Progenitor cell of endocrine pancreas (in vitro differentiated cells): ENCODE measurements at places on chromosomes 11 and 22. TPM values are rescaled to one million over a fixed set of nuclear protein-coding genes. Genes with fewer than 3 reads are reported as not detected.
A peak's percentile ranks its signal among the peaks of the same experiment; 100 is the strongest.

Gene RBMXL2
- total RNA-seq = 0.14 TPM in 1 of 2 replicates, not detected in the other

Gene CRYBA4
- not detected in 2 replicates for total RNA-seq

Gene CHST1
- 0.31 and 0.36 TPM in 2 replicates for total RNA-seq

Gene L3MBTL2
- 28.8 and 30.3 TPM in 2 replicates for total RNA-seq

Gene APOL1
- total RNA-seq = 0.12 TPM in 1 of 2 replicates, not detected in the other

Gene HTR3B
- total RNA-seq = not detected in 2 replicates

Gene BRSK2
- total RNA-seq = 49.2 and 53.2 TPM in 2 replicates

Gene GRAP2
- 0.58 and 0.60 TPM in 2 replicates for total RNA-seq

Gene KRTAP5-1
- total RNA-seq = not detected in 2 replicates

Gene SVIP
- total RNA-seq = 25.7 and 27.0 TPM in 2 replicates

Gene MN1
- total RNA-seq = 5.5 and 5.9 TPM in 2 replicates

Gene TRAF6
- 15.1 and 16.9 TPM in 2 replicates for total RNA-seq

DNA sequence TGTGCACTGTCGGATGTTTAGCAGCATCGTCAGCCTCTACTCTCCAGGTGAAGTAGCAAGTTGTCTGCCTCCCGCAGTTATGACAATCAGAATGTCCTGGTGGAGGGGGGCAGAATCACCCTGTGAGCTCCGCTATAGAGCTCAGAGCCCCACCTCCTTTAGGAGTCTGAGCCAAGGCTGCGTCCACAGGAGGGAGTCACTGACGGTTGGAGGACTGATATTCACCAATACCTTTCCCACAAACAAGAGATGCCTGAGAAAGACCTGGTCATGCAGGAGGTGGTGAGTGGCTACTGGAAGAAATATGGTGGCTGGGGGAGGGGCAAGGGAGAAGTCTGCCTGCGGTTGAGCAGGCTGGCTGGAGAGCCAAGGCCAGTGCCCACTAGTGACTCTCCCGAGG is 41.7 kb upstream of the ADA2 start:
- no peak for DNase-seq
- no peaks in the 10 kb centered on the region for H3K27me3 ChIP-seq
- H3K27ac ChIP-seq = peak overlapping the region; percentile 8
- H3K4me3 ChIP-seq = no peak overlapping the region
- peaks cover 59% of the 10 kb centered on the region for H3K4me1 ChIP-seq

- H3K4me1 ChIP-seq = peaks cover 11% of the 10 kb centered on the region
- peaks cover 49% of the 10 kb centered on the region for H3K27me3 ChIP-seq
- no peaks in the 10 kb centered on the region for H3K36me3 ChIP-seq
- no peak for DNase-seq
Measured at GRCh38 chr11:126929179-126930061, 71.2 kb downstream of the KIRREL3 start.

DNA sequence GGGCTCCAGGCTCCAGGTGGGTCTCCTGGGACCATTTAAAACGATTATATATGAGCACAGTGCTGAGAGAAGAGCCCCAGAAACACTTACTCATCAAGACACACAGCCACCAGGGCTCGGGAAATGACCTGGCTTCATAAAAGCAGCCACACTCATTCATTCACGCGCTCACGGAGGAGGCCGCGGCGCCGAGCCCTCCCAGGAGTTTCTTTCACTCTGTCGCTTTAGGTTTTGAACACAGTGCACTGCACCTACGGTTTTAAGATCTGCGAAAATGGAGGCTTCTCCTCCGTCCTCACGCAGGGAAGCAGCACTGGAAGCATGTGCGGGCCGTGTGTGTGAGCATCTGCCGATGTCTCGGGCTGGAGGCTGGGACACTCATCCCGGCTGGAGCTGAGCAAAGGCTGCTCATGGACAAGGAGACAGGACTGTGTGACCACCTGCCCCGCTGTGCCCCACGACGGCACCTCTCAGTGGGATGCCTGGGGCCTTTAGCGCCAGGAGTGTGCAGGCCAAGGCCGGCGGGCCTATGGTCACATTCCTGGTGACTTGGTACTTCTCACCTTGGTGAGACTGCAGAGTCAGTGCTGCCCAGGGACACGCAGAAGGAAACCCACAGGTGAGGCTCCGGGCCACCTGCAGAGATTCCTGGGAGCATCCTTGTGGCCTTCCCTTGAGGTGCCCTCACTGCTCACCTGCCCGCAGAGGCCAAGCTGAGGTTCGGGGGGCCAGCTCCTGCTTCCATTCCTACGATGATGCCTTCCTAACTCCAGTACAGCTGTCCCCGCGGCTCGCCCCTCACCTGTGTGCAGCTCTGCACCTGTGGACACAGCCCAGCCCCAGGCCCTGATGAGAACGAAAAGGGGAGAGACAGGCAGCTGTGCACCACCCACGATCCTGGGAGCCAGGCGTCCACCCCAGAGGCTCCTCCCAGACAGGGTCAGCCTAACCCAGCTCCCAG is 872.0 kb downstream of the BRD1 start:
- H3K27ac ChIP-seq = no peak overlapping the region
- H3K36me3 ChIP-seq = no peaks in the 10 kb centered on the region

DNA sequence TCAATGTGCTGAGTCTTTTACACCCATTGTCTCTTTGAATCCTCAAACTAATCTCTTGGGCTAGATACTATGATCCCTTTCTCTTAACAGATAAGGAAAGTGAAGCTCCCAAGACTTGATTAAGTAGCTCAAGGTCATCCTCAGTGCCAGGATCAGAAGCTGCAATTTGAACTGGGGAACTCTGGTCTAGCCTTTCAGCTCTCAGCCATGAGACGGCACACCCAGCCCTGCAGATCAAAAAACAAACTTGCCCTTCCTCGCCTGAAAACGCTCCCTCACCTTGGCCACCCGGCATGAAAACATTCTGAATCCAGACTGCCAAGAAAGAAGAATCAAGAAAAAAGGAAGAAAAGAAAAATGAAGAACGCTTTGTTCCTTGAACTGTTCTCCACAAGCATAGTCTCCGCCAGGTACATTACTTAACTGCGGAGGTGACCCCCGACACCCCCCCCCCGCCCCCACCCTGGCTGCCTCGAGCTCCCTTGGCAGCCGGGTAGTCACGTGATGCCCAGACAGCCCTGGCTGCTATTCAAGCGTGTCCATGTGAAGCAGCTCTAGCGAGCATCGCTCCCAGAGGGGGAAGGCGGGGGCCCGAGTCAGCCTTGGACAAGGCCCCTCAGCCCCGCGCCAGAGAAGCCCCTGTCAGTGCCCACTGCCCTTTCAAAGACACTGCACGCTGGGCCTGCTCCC is 451.2 kb downstream of the MIAT start:
- H3K27me3 ChIP-seq = peaks cover 17% of the 10 kb centered on the region
- H3K36me3 ChIP-seq = no peaks in the 10 kb centered on the region
- H3K4me1 ChIP-seq = peaks cover 27% of the 10 kb centered on the region
- DNase-seq = no peak
- no peak overlapping the region for H3K4me3 ChIP-seq

GRCh38 chr11:2814751-2815150 is 70.8 kb downstream of the CDKN1C start:
- no peak overlapping the region for H3K27ac ChIP-seq
- H3K4me3 ChIP-seq = no peak overlapping the region
- DNase-seq = no peak

GRCh38 chr11:117696540-117696939 is 100.5 kb downstream of the DSCAML1 start:
- DNase-seq = no peak
- H3K4me3 ChIP-seq = no peak overlapping the region
- peaks cover 15% of the 10 kb centered on the region for H3K27me3 ChIP-seq
- peaks cover 1% of the 10 kb centered on the region for H3K4me1 ChIP-seq
- no peak overlapping the region for H3K27ac ChIP-seq

GRCh38 chr11:115361025-115361424 is 143.2 kb downstream of the CADM1 start:
- H3K36me3 ChIP-seq = no peaks in the 10 kb centered on the region
- H3K4me1 ChIP-seq = peaks cover 8% of the 10 kb centered on the region
- H3K27me3 ChIP-seq = no peaks in the 10 kb centered on the region
- no peak for DNase-seq
- no peak overlapping the region for H3K27ac ChIP-seq
- no peak overlapping the region for H3K4me3 ChIP-seq

DNA sequence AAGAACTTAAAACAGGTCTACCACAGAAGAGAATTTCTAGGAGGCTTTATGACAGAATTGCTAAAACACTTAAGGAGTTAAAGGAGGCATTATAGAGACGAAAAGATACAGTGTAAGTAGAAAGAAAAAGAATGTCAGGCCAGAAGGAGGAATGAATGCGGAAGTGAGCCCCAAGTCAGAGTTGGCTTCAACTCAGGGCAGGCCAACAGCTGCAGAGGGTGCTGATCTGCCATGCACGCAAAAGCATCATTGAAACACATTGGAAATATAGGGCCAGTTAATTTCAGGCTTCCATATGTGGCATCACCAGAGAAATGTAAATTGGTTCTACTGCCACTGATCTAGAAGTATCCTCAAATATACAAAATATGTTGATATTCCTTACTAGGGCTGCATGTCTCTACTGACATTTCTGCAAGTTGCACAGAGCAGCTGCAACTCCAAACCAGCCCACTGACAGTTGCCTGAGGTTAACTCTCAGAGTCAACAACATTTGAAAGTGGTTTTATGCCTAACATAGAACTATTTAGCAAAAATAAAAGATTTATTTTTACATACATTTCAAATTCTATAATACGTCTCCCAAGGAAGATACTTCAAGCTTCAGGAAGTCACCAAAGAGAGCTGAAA is 324.1 kb downstream of the C11orf87 start:
- no peak overlapping the region for H3K27ac ChIP-seq
- no peaks in the 10 kb centered on the region for H3K4me1 ChIP-seq
- no peak for DNase-seq
- H3K27me3 ChIP-seq = peaks cover 8% of the 10 kb centered on the region

DNA sequence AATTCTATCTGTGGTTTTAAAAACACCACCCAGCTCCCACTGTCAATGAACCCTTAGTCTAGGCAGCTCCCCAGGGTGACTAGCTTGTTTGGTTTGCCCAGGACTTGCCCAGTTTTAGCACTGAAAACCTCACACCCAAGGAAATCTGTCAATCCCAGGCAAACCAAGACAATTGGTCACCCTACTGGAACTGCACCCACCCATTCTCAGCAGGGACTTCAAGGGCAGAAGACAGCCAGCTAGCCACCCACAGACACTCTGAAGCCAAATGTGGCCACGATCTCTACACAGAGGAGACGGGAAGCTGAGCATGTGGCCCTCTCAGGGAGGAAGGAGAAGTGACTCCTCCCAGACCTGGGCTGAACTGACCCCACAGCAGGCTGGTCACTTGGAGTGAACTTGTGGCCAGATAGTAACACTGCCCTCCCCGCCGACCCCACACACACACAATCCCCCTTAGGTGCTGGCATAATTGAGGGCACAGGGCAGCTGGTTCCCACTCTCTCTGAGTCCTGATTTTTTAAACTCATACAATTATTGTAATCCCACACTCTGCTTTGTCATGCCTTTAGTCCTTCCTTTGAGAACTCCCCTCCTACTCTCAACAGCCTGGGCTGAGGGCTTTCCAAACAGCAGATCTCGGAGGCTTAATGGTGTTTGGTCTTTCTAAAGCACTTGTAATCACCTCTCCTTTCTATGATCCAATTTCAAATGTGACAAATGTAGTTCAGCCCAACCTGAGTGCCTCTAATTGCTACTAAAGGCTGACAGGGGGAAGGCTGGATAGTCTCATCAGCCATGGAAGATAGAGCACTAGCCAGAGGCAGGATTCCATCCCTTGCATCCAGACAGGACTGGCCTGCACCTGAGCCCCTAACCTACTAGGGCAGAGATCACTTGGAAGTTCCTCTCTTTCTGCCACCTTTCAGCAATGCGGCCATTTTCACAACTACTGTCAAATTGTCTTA is 74.7 kb upstream of the DRD2 start:
- H3K27me3 ChIP-seq = peaks cover 10% of the 10 kb centered on the region
- H3K4me3 ChIP-seq = no peak overlapping the region
- no peaks in the 10 kb centered on the region for H3K36me3 ChIP-seq
- no peak overlapping the region for H3K27ac ChIP-seq

- H3K36me3 ChIP-seq = no peaks in the 10 kb centered on the region
- no peak overlapping the region for H3K27ac ChIP-seq
- H3K4me3 ChIP-seq = no peak overlapping the region
- no peaks in the 10 kb centered on the region for H3K27me3 ChIP-seq
- no peak for DNase-seq
Measured at GRCh38 chr22:43008509-43008908, 6.4 kb downstream of the PACSIN2 start.

GRCh38 chr22:27975381-27976013 is 56.4 kb upstream of the PITPNB start:
- no peak for DNase-seq
- H3K4me1 ChIP-seq = peaks cover 5% of the 10 kb centered on the region
- no peak overlapping the region for H3K4me3 ChIP-seq
- H3K27ac ChIP-seq = no peak overlapping the region

GRCh38 chr11:47979378-47980087 is 826 bp upstream of the PTPRJ start:
- H3K27ac ChIP-seq = peak overlapping the region; percentile 65
- peaks cover 10% of the 10 kb centered on the region for H3K4me1 ChIP-seq
- H3K36me3 ChIP-seq = no peaks in the 10 kb centered on the region
- H3K4me3 ChIP-seq = peak overlapping the region; percentile 61
- H3K27me3 ChIP-seq = peaks cover 13% of the 10 kb centered on the region

DNA sequence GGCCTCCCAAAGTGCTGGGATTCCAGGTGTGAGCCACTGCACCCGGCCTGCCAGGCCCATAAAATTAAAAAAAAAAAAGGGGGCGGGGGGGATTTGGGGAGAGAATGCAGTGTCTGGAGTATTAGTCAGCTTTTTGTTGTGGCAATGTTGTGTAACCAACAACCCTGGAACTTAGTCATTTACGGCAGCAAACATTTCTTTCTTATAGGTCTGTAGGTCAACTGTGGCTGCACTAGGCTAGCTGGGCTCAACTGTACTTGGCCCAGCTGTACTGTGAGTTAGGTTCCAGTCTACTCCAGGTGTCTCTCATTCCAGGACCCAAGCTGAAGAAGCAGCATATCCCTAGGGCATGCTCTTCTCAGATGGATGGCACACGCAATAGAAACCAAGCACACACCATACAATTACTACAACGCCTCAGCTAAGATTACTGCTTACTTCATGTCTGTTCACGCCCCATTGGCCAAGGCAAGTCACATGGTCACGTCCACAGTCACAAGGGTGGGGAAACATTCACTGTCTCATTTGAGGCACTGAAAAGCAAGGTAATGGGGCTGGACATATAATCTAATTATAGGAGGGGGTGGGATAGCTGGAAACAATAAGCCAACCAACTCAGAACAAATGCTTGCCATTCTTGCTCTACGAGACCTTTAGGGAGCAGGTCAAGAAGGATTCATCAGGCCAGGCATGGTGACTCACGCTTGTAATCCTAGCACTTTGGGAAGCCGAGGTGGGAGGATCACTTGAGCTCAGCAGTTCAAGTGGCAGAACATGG is 10.4 kb upstream of the SPINDOC start:
- no peak overlapping the region for H3K4me3 ChIP-seq
- H3K27me3 ChIP-seq = peaks cover 2% of the 10 kb centered on the region
- H3K27ac ChIP-seq = no peak overlapping the region

GRCh38 chr22:19982991-19983578 is 33.5 kb downstream of the ARVCF start:
- DNase-seq = no peak
- peaks cover 6% of the 10 kb centered on the region for H3K4me1 ChIP-seq
- H3K27me3 ChIP-seq = no peaks in the 10 kb centered on the region

GRCh38 chr11:26958702-26959049 is 35.2 kb upstream of the FIBIN start:
- H3K27me3 ChIP-seq = no peaks in the 10 kb centered on the region
- no peaks in the 10 kb centered on the region for H3K4me1 ChIP-seq
- H3K27ac ChIP-seq = no peak overlapping the region
- no peak overlapping the region for H3K4me3 ChIP-seq

GRCh38 chr11:1351278-1351937 is 38.3 kb upstream of the BRSK2 start:
- no peaks in the 10 kb centered on the region for H3K36me3 ChIP-seq
- peak overlapping the region; percentile 98 for H3K27ac ChIP-seq
- H3K4me3 ChIP-seq = no peak overlapping the region
- no peak for DNase-seq

- DNase-seq = no peak
- no peaks in the 10 kb centered on the region for H3K36me3 ChIP-seq
- H3K27ac ChIP-seq = no peak overlapping the region
- peaks cover 2% of the 10 kb centered on the region for H3K4me1 ChIP-seq
Measured at GRCh38 chr22:35620624-35621251, 3.6 kb upstream of the MB start.
